Peyer's patch (tissue), 4 donors: ENCODE measurements at places on chromosomes 7 and 10. TPM values are rescaled to one million over a fixed set of nuclear protein-coding genes. Genes with fewer than 3 reads are reported as not detected.

Gene CH25H
- not detected for total RNA-seq

Gene NPC1L1
- total RNA-seq: 0.67 TPM

Gene CLRN3
- total RNA-seq: 7.4 TPM

Gene CTTNBP2
- 31.4 TPM for total RNA-seq

Gene TDRD1
- total RNA-seq: not detected

Gene PIK3CG
- total RNA-seq: 11.5 TPM

Gene ZNF804B
- total RNA-seq: not detected

Gene RSBN1L
- 26.7 TPM for total RNA-seq

Gene PRXL2A
- 27.2 TPM for total RNA-seq

Gene MMRN2
- total RNA-seq: 16.5 TPM

Gene GPC2
- not detected for total RNA-seq

Gene KCP
- total RNA-seq: 6.3 TPM

Gene AFAP1L2
- total RNA-seq: 35.5 TPM

Gene PPP1R9A
- total RNA-seq: 4.7 TPM

Gene HECW1
- 2.7 TPM for total RNA-seq

Gene AKR1C3
- total RNA-seq: 307 TPM

Gene PCGF6
- total RNA-seq: 6.6 TPM

Gene OR2A5
- not detected for total RNA-seq

Gene CTAGE4
- 13.0 TPM for total RNA-seq

Gene TMEM236
- total RNA-seq: 74.4 TPM

Gene ICA1
- 79.9 TPM for total RNA-seq

Gene TYW1B
- total RNA-seq: 8.3 TPM

Gene LIPF
- total RNA-seq: not detected

Gene HMX3
- 3.4 TPM for total RNA-seq

Gene CHRM2
- not detected for total RNA-seq

Gene CDH23
- 3.6 TPM for total RNA-seq

Gene CXCL12
- total RNA-seq: 6.7 TPM

Gene PRKCQ
- total RNA-seq: 2.4 TPM

Gene CAV2
- 13.9 TPM for total RNA-seq

Gene GARS1
- 71.8 TPM for total RNA-seq

Gene SEC31B
- total RNA-seq: 8.8 TPM

Gene EPO
- not detected for total RNA-seq

Gene CUBN
- 52.3 TPM for total RNA-seq

Gene CCL24
- 27.1 TPM for total RNA-seq

Gene AGR2
- total RNA-seq: 223 TPM

Gene GFRA1
- 20.1 TPM for total RNA-seq

Gene FAM25A
- not detected for total RNA-seq

Gene COBL
- 25.6 TPM for total RNA-seq

Gene NXPH1
- not detected for total RNA-seq

Gene LOXL4
- total RNA-seq: 1.6 TPM

Gene ERVW-1
- total RNA-seq: not detected

Gene GBX1
- not detected for total RNA-seq

Gene TMEM213
- not detected for total RNA-seq

Gene CC2D2B
- 1.9 TPM for total RNA-seq

Gene GBF1
- 94.9 TPM for total RNA-seq

Gene GCK
- total RNA-seq: not detected

Gene METTL27
- 2.1 TPM for total RNA-seq

Gene CNPY1
- total RNA-seq: not detected

Gene SPDYE6
- not detected for total RNA-seq

Gene OR6B1
- total RNA-seq: not detected

Gene CD36
- total RNA-seq: 35.5 TPM

Gene SRRM3
- 1.2 TPM for total RNA-seq
